ENCODE measurements at places on chromosomes 5 and 9.

DNA sequence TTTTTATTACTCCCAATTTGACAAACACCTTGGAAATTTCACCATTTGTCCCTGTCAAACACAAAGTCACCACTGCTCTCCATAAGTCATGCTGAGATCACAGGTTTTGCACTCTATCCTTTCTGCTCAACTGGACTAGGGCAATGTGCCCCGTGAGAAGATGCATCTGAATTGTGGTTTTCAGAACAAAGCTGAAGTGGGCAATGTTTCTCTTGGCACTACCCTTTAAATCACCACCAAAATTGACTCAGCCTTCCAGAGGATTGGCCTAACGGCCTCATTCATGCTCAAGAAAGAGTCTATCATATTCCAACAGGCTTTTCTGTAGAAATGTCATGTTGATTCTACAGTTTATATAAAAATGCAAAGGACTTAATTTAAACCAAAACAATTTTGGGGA is 81.0 kb upstream of the TRIO start:
- DNase-seq = no peak

DNA sequence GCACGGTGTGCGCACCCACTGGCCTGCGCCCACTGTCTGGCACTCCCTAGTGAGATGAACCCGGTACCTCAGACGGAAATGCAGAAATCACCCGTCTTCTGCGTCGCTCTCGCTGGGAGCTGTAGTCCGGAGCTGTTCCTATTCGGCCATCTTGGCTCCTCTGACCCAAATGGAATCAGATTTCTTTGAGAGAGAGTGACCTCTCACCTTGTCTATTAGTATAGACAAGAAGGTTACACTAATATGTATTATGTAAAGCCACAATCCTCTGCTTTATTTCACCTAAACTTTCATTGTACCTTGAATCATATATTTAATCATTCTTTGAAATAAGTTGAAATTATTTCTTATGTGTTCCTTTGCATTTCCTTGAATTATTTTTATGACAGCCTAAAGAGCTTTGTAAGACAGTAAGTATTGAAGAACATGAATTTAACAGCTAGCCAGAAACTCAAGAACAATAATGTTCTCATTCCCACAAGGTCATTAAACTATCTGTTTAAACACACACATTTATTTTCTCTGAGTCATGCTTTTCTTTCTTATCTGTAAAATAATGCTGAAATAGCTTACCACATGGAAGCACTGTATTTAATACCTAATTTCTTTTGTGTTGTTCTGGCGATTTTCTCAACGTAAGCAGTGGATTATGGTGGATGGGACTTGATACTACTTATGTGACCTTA is 91.8 kb upstream of the DMRTA1 start:
- DNase-seq = no peak

GRCh38 chr5:38228914-38229313 is 29.4 kb upstream of the EGFLAM start:
- DNase-seq = no peak

GRCh38 chr5:94674490-94675382 is 56.3 kb downstream of the SLF1 start:
- DNase-seq = no peak

- DNase-seq = no peak
These were observed 417.5 kb upstream of the MEF2C start for GRCh38 chr5:89300426-89300970.

- DNase-seq = no peak
These were observed 40.6 kb downstream of the TMEM174 start for GRCh38 chr5:73213566-73213998.

GRCh38 chr5:31214229-31214628 is 20.7 kb downstream of the CDH6 start:
- no peak for DNase-seq
